ENCODE measurements at places on chromosomes 12 and 14. TPM values are rescaled to one million over a fixed set of nuclear protein-coding genes. Genes with fewer than 3 reads are reported as not detected.

DNA sequence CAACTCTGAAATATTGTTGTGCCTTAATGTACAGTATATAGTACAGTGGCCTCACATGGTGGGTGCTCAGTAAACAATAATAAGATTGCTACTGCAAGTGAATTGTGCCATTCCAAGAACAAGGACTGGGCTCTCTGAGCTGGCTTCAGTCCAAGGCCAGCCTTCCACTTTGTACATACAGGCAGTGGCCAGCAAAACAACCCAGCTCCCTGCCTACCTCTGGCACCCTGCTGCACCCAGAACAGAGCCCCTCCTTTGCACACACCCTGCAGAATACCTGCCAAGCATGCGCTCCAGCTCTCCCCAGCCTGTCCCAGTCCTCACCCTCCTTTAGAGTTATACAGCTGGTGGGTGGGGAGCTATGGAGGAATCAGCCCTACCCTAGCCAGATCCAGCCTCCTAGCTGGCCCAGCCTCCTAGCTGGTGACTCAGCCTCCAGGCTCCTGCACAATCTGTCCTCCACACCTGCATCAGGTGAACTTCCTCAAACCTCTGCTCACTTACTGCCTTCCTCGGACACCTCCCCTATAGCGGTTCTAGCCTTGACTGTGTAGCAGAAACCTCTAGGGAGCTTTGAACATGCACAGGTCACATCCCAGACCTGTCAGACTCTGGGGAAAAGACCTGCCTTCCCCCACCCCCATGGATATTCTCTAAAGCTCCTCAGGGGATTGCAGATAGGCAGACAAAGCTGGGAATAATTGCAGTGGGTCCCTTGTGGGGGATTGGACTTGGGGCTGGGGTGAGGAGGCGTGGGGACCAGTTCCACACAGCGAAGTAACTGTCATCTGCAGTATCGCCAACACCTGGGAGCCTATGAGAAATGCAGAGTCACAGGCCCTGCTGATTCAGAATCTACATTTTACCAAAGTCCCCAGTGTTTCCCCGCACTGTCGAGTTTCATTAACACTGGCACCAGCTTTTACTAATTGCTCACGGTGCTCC, 17.9 kb downstream of the ZDHHC22 start:
- no peaks in the 10 kb centered on the region for H3K27me3 ChIP-seq
- no peak overlapping the region for H3K4me3 ChIP-seq
- no peaks in the 10 kb centered on the region for H3K36me3 ChIP-seq
- DNase-seq: peak; percentile 96
- peaks cover 26% of the 10 kb centered on the region for H3K4me1 ChIP-seq

The ADAM21 gene
- total RNA-seq: 0.80 TPM

The CCNK gene
- 26.2 TPM for total RNA-seq

GRCh38 chr12:57016348-57016747, at the start of gene TAC3:
Gene TAC3 (minus strand): TSS chr12:57016529. CDS start chr12:57015797, 732 bp downstream.
- H3K4me1 ChIP-seq: peaks cover 7% of the 10 kb centered on the region
- no peaks in the 10 kb centered on the region for H3K36me3 ChIP-seq
- peaks cover 35% of the 10 kb centered on the region for H3K27me3 ChIP-seq

The ANG gene
- total RNA-seq: 6.6 TPM

DNA sequence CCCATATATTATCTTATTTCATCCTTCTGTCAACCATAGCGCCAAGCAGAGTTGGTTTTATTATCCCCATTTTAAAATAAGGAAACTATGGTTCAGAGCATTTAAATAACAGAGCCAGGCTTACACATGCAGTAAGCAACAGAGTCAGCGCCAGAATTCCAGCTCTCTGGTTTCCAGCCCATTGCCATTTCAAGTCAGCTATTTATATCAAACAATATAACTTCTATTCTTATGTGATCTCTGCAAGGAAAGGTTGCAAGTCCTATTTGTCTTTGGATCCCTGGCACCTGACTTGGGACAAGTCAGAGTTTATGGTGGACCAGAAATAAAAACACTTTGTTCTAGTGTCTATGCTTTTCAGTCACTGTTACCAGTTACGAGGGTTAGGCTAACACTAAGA, 174.1 kb upstream of the EEA1 start:
- H3K4me1 ChIP-seq: no peaks in the 10 kb centered on the region
- no peaks in the 10 kb centered on the region for H3K36me3 ChIP-seq
- H3K4me3 ChIP-seq: no peak overlapping the region
- no peaks in the 10 kb centered on the region for H3K27me3 ChIP-seq
- H3K27ac ChIP-seq: no peak overlapping the region
- no peak for DNase-seq

The SLC25A47 gene
- total RNA-seq: not detected

The REP15 gene
- 1.6 TPM for total RNA-seq

DNA sequence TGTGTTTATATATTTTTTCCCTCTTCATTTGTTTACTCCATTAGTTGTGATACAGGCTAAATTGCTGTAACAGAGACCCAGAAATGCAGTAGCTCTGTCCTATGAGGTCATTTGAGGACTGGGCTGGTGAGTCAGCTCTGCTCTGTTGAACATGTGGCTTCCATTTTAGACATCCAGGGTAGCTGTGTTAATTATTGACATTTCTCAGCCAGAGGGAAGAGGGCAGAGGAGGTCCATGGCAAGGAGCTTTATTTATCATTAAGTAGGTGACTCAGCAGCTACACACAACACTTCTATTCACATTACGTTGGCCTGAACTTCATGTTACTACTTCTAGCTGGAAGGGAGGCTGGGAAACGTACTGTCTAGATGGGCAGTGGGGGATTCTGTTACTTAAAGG, 85.4 kb downstream of the PTCSC3 start:
- H3K4me3 ChIP-seq: no peak overlapping the region
- no peak overlapping the region for H3K27ac ChIP-seq
- DNase-seq: peak; percentile 75
- peaks cover 50% of the 10 kb centered on the region for H3K27me3 ChIP-seq

The TMEM119 gene
- not detected for total RNA-seq

- no peak overlapping the region for H3K4me3 ChIP-seq
- DNase-seq: no peak
- H3K4me1 ChIP-seq: no peaks in the 10 kb centered on the region
- no peaks in the 10 kb centered on the region for H3K36me3 ChIP-seq
- no peak overlapping the region for H3K27ac ChIP-seq
Measured at GRCh38 chr12:31906557-31907301, 52.5 kb upstream of the RESF1 start.

DNA sequence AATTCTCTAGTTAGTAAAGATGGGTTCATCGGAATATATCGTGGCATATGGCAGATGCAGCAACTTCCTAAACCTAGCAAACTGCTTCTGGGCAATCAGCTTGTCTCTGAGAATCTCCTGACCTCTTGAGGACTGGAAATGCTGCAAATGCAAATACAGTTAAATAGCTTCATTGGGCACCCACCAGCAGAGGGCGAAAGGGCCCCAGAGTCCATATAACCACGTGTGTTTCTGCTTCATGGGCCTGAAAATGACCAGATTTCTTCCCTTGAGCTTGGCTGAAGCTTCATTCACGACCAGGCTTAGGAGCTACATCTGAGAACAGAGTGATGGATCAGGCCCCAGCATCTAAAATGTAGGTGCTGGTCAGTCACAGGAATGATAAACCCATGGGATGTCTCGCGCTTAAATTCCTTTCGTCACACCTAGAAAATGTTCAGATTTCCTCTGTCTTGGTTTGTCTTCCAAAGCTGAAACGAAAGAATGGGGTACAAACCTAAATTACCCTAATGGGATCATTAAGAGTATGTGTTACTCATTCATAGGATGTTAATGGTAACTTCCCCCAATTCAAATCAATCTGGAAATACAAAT, 1482.5 kb upstream of the TMEM132C start:
- peak; percentile 81 for DNase-seq
- H3K4me3 ChIP-seq: no peak overlapping the region
- H3K4me1 ChIP-seq: no peaks in the 10 kb centered on the region
- peaks cover 76% of the 10 kb centered on the region for H3K27me3 ChIP-seq

The OASL gene
- 7.6 TPM for total RNA-seq

DNA sequence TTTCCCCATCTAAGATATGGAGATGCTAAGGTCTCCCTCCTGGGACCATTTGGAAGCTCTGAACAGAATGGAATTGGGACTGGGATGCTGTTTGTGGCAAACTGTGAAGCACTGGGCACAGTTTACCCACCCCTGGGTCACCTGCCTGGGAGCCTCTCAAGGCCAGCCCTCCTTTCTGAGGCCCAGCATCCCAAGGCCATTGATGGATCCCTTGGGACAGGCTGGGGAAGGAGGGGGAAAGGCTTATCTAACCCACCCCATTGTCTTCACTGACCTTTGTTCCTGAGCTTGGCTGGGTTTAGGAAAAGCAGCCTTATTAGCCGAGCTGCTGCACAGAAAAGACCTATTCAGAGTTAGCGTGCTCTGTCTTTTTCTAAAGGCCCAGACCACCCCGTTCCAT, 5.2 kb downstream of the CCDC85C start:
- H3K4me1 ChIP-seq: peaks cover 28% of the 10 kb centered on the region
- no peak overlapping the region for H3K27ac ChIP-seq
- no peak for DNase-seq
- H3K4me3 ChIP-seq: no peak overlapping the region

DNA sequence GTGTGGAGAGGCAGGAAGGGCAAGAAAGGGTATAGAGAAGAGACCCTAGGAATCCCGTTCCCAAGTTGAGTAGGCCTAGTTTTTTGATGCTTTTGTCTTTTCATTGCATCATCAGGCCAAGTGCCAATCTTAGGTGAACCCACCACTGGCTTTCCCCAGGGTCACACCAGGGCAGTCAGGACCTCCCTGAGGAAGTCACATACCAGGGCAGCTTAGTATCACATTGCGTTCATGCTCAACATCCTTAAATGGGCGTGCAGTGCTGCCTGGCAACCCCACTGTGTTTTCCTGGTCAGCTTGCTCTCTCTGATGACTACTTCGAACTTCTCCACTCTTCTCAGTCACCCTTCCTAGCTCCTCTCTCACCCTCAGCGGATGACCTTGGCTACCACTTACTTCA, 9.0 kb downstream of the ASIC1 start:
- no peaks in the 10 kb centered on the region for H3K27me3 ChIP-seq
- no peak for DNase-seq
- H3K4me3 ChIP-seq: no peak overlapping the region
- H3K27ac ChIP-seq: no peak overlapping the region
- no peaks in the 10 kb centered on the region for H3K4me1 ChIP-seq
- no peaks in the 10 kb centered on the region for H3K36me3 ChIP-seq

DNA sequence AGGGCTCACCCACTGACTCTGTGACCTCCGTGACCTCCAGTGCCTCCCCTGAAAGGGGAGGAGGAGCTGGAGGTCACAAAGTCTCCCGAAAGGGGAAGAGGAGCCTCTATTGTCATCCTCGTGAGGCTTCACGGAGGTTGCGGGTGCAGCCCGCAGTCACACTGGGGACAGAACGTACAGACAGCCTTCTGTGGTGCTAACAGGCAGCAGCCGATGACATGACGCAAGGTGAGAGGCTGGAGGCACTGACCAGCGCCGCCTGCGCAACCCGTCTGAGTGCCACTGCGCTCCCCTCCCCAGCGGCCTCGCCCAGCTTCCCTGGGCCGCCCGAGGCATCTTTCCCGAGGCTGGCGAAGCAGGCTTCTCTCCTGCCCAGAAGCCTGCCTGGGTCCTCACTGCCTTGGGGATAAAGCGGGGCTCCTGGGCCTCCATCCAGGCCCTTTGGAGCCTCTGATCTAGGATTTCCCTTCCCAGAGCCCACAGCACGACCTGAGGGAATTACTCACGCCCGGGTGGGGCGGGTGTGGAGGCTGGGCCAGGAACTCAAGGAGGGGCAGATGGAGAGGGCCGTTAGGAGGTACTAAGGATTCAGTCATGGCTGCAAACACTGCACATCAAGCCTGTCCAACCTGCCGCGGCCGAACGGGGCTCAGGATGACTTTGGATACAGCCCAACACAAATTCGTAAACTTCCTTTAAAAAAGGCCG, 12.3 kb upstream of the LBHD2 start:
- DNase-seq: peak; percentile 73
- H3K27ac ChIP-seq: peak overlapping the region; percentile 61
- no peak overlapping the region for H3K4me3 ChIP-seq
- H3K36me3 ChIP-seq: no peaks in the 10 kb centered on the region
- H3K4me1 ChIP-seq: peaks cover 43% of the 10 kb centered on the region

The HOXC4 gene
- total RNA-seq: 2.6 TPM

The OTUB2 gene
- 7.7 TPM for total RNA-seq

The CLEC1A gene
- total RNA-seq: not detected

GRCh38 chr12:34107781-34108404, 85.6 kb downstream of the ALG10 start:
- no peaks in the 10 kb centered on the region for H3K36me3 ChIP-seq
- H3K27me3 ChIP-seq: no peaks in the 10 kb centered on the region
- no peak overlapping the region for H3K4me3 ChIP-seq
- no peak for DNase-seq
- H3K4me1 ChIP-seq: peaks cover 4% of the 10 kb centered on the region

All from PC-3 (cell line).